Activated CD4-positive, alpha-beta memory T cell treated with anti-CD3 and anti-CD28 coated beads for 36 hours (primary cell): ENCODE measurements at places on chromosomes 5 and 9.

GRCh38 chr5:14008819-14009311 lies 64.4 kb upstream of the DNAH5 start:
- no peak for DNase-seq

- DNase-seq = peak; percentile 16
Observed at GRCh38 chr9:34430843-34431437, 27.4 kb downstream of the FAM219A start.

GRCh38 chr9:120910643-120911042 lies 16.0 kb downstream of the TRAF1 start:
- DNase-seq = peak; percentile 59

- no peak for DNase-seq
Observed at GRCh38 chr5:78399116-78399515, 38.7 kb downstream of the SCAMP1 start.

DNA sequence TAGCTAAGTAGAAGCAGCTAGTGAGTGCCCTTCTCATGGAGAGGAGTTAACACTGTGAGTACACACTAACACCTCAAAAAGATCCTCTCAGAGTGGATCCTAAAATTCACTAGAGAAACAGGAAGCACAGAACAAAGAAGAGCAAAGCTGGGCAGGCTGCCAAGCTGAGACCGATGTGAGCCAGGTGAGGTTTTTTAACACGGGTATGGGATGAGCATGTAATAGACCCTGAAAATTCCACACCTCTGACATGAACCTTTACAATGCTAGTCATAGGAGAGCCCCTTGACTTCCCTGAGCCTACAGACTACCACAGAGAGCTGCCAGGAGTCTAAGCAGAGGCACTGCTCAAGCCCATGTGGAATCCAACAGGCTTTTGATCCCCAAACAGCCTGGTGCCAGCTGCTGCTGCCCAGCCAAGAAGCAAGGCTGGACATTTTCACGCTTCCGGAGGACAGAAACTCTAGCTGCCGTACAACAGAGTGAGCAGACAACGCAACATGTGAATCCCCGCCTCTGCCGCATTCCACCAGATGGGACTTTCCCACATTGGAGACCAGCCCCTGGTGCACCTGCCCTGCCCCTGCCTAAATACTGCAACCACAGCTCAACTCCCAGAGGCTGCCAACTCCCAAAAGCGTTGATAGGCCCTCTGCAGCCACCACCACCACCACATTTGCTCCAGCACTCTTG lies 280.8 kb downstream of the CDH10 start:
- DNase-seq = no peak

DNA sequence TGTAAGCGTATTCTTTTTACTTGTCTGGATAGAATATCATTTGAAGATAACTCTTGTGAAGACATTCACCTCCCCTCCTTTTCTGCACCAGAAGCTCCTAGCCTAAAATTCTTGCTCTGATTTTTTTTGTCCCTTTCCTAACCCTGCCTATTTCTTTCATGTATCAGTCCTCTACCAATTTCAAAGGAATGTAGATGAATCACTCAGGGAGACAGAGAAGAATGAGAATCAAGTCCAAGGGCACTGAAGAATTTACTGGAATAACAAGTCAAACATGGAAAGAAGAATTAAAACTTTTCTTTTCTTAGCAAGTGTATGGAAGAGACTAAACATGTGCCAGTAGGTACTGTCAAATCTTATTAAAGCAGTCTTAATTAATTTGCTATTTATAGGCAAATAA lies 618.7 kb downstream of the DNAH5 start:
- no peak for DNase-seq

DNA sequence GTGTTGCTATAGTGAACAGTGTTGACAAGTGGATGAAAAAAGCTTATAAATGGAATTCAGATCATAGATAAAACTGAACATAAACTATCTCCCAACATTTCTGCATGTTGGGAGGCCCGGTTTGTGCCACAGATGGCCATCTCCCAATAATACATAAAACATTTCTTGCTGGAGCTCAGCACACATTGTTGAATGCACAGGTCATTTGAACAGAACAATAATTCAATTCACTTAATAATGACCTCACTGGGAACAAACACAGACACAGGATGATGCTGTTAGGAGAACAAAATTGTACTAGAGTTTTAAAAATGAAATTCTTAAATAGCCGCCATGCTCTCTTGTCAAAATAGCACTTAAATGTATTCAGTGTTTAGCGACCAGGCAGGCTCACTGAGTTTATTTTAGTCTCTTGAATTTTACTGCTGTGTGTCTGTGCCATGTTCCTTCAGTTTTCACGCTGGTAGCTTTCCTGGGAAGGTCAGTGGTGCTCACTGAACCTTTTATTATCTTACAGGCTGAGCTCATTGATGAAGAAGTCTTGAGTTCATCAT lies 85.0 kb upstream of the SSBP2 start:
- DNase-seq = no peak

- no peak for DNase-seq
Observed at GRCh38 chr9:9033022-9033421, 1233.4 kb upstream of the DMAC1 start.
